Small intestine (tissue), 16 donors: ENCODE measurements at places on chromosomes 2 and 18. TPM values are rescaled to one million over a fixed set of nuclear protein-coding genes. Genes with fewer than 3 reads are reported as not detected.

DNA sequence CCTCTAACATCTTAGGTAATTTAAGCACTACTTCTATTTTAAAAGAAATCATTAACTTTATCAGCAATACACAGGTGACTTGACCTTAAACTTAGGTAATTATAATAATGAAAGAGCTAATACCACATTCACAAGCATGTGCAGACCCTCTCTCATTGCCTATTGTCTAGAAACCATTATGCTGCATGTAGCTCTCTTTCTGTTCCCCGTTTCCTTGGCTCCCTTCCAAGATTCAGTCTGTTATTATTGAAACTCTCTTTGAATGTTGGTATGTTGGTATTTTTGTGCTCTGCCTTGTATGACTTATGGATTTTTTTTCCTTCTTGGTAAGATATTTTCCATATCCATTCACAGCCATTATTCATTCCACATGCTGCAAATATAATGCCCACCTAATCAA, 201.2 kb downstream of the CDCA7 start:
- no peak overlapping the region for H3K27ac ChIP-seq
- peak; percentile 64 for DNase-seq
- no peaks in the 10 kb centered on the region for H3K27me3 ChIP-seq

DNA sequence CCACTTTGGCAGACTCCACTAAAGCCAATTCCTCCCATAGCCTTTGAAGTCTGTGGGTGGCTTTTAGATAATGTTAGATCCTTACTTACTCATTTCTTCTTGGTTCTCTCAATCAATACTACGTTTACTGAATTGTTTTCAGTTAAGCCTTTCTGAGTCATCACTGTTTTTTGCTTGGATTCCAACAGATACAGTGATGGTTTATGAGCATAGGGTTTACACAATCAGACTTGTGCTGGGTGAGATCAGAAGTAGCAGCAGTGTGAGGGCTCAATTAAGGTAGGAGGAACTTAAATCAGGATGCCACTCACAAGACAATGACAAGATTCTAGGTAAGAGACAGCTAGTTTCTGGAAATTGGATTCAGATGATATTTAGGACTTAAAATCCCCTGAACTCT, 297.7 kb upstream of the DOK6 start:
- no peak overlapping the region for H3K27ac ChIP-seq
- H3K4me1 ChIP-seq, result no peaks in the 10 kb centered on the region
- H3K36me3 ChIP-seq, result no peaks in the 10 kb centered on the region
- H3K4me3 ChIP-seq, result no peak overlapping the region
- H3K27me3 ChIP-seq, result no peaks in the 10 kb centered on the region

DNA sequence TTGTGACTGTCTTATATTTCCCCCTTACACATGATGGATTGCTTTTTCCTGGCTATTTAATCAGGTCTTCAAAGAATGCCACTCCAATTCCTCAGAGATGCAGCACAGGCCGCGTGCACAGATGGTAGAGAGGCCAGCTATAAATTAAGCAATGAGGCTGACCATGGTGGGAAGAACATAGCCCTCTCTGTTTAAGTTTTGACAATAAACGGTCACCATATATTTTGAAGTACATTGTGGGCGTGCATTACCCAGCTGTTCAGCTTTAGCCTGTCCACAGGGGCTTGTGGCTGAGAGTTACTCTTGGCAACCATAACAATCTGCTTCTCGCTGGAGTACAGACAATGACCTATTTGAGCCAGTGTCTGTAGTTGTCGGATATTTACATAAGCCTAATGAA, 730.8 kb downstream of the DCC start:
- H3K4me1 ChIP-seq, result no peaks in the 10 kb centered on the region
- no peak overlapping the region for H3K4me3 ChIP-seq
- no peak overlapping the region for H3K27ac ChIP-seq
- no peak for DNase-seq
- no peaks in the 10 kb centered on the region for H3K36me3 ChIP-seq

The ETAA1 gene
- polyA plus RNA-seq, result 3.2 TPM

GRCh38 chr18:61965311-61965710, 72.5 kb upstream of the RNF152 start:
- no peaks in the 10 kb centered on the region for H3K36me3 ChIP-seq
- DNase-seq, result no peak
- H3K27me3 ChIP-seq, result no peaks in the 10 kb centered on the region
- H3K27ac ChIP-seq, result no peak overlapping the region

GRCh38 chr2:221085341-221085900, 486.7 kb downstream of the EPHA4 start:
- H3K27ac ChIP-seq, result no peak overlapping the region
- DNase-seq, result no peak
- no peaks in the 10 kb centered on the region for H3K4me1 ChIP-seq
- no peaks in the 10 kb centered on the region for H3K36me3 ChIP-seq
- H3K27me3 ChIP-seq, result no peaks in the 10 kb centered on the region
- no peak overlapping the region for H3K4me3 ChIP-seq

The RIT2 gene
- polyA plus RNA-seq, result not detected

DNA sequence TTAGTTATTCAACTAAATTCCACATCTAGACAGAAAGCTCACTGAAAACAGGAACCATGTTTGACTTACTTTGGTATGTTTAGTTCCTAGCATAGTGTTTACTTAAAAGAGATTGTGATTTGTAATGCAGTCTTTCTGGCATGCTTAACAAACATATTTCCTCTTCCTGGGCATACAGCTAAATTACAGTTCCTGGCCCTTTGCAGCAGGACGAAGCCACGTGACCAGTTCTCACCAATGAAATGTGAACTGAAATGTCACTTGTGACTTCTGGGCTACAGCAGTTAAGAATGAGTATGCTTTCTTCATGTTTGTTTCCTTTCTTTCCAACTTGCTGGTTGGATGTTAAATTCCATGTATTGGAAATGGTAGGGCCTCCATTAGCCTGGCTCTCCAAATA, 330.5 kb downstream of the FIGN start:
- no peak overlapping the region for H3K4me3 ChIP-seq
- no peaks in the 10 kb centered on the region for H3K36me3 ChIP-seq
- no peaks in the 10 kb centered on the region for H3K27me3 ChIP-seq
- no peaks in the 10 kb centered on the region for H3K4me1 ChIP-seq
- DNase-seq, result no peak

- peak overlapping the region; percentile 14 for H3K4me3 ChIP-seq
- no peak overlapping the region for H3K27ac ChIP-seq
- peak; percentile 79 for DNase-seq
- no peaks in the 10 kb centered on the region for H3K36me3 ChIP-seq
- H3K27me3 ChIP-seq, result no peaks in the 10 kb centered on the region
Measured at GRCh38 chr2:230868947-230869913, 4.5 kb downstream of the ITM2C start.

DNA sequence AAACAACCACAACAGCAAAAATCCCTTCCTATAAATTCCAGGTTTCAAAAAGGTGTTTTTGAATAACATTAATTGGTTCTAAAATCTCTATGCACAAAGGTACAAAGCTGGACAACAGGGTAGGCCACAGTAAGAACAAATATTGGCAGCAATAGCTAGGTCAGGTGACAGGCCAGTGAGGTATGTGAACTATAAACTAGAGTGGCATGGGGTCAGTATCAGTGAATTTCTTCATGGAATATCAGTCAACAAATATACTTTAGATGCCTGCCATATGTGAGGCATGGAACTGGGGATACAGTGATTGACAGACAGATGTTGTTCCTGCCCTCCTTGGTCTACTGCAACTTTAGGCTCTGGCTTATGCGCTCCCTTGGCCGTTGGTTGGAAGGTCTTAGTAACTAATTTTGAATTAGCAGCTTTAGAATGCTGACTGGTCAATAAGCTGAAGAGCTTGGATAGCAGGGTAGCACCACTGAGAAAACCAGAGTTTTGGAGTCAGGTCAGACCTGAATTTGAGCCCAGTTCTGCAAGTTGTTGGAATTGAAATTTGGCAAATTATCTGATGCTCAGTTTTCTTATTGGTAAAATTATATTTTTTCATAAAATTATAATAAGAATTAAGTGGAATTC, 2.3 kb upstream of the EPC2 start:
- H3K4me1 ChIP-seq, result peaks cover 6% of the 10 kb centered on the region
- no peak for DNase-seq
- H3K27me3 ChIP-seq, result no peaks in the 10 kb centered on the region
- no peaks in the 10 kb centered on the region for H3K36me3 ChIP-seq
- H3K4me3 ChIP-seq, result no peak overlapping the region
- no peak overlapping the region for H3K27ac ChIP-seq

The GALNT14 gene
- polyA plus RNA-seq, result not detected

DNA sequence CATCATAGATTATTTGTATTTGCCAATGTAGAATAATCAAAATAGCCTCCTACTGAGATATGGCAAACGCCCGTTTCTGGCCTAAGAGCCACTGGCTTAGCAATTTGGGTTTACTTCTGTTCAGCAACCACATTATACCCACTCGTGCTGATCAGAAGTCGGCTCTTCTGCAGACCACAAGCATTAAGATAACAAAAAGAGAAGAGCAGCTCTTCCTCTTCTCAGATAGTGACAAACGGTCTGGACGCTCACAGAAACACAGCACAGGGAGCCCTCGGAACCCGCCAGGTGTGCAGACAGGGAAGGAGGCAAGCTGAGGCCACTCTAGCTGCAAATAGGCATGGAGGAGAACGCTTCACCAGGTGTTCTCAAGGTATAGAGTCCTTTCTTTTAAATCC, 164.0 kb downstream of the HDAC4 start:
- no peak overlapping the region for H3K4me3 ChIP-seq
- H3K4me1 ChIP-seq, result no peaks in the 10 kb centered on the region
- H3K27me3 ChIP-seq, result no peaks in the 10 kb centered on the region
- no peak for DNase-seq
- no peak overlapping the region for H3K27ac ChIP-seq

The ABCG5 gene
- 2.3 TPM for polyA plus RNA-seq

GRCh38 chr2:203691149-203691548, 15.3 kb upstream of the CD28 start:
- no peak overlapping the region for H3K4me3 ChIP-seq
- no peaks in the 10 kb centered on the region for H3K27me3 ChIP-seq
- peaks cover 8% of the 10 kb centered on the region for H3K4me1 ChIP-seq
- no peak overlapping the region for H3K27ac ChIP-seq
- H3K36me3 ChIP-seq, result no peaks in the 10 kb centered on the region

DNA sequence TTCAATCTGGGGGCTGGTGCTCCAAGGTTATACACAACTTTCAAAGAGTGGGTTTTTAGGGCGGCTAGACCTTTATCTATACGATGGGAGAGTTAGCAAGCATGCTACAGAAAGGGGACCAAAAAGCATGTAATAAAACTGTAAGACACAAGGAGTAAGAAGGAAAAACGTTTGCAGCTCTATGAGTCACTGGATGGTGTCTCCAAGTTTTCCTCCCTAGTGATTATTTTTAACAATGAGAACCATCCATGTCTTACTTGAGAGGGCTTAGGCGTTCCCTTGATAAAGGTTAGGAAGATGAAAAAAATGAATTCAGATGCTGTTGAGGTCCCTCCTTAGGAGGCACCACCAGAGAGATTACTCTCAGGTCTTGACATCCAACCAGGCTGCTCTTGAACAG, 75.9 kb downstream of the HRH4 start:
- H3K36me3 ChIP-seq, result no peaks in the 10 kb centered on the region
- no peak for DNase-seq
- H3K27me3 ChIP-seq, result no peaks in the 10 kb centered on the region
- H3K27ac ChIP-seq, result no peak overlapping the region
- no peak overlapping the region for H3K4me3 ChIP-seq
- peaks cover 20% of the 10 kb centered on the region for H3K4me1 ChIP-seq

GRCh38 chr2:100886085-100886484, 66.1 kb downstream of the NPAS2 start:
- H3K27me3 ChIP-seq, result no peaks in the 10 kb centered on the region
- no peak for DNase-seq
- no peak overlapping the region for H3K4me3 ChIP-seq
- no peak overlapping the region for H3K27ac ChIP-seq

The ALPP gene
- not detected for polyA plus RNA-seq

DNA sequence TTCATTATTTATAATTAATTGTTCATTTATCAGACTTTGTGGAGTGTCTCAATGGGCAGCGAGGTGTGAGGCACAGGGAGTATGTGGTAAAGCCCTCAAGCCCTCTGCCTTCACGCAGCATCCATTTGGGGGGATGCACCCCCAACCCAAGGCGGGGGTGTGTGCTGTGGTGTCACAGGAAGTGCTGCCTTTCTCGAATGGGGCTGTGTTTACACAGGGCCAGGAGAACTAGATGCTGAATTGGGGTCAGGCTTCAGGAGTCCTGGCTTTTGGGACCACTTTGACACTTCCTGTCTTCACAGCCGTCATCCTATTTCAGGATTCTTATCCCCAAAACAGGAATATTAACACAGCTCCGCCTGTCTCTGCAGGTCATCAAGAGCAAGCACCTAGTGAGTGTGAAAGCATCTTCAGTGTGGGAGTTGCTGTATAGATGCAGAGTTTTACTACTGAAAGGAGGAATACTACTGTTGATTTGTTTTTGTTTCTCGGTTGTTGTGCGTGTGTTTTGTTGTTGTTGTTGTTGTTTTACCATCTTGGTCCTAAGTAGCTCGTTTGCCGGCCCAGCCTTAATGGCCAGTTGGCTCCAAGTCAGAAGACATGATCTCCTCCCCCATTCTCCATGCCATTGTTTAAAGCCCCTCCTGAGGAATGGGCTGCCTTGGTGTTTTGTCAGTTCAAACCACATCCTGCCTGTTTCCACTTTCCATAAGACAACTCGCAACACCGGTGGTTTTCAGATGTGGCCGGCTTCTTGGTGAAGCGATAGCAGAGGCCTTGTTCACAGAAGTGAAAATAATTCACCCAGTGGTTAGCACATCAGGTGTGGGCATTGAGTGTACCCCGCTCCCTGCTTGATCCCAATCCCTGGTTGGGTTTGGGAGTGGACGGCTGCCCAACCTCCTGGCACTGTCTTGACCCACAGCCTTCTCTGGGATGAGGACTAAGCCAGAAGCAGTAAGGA, 221.3 kb downstream of the BCL2 start:
- H3K27ac ChIP-seq, result no peak overlapping the region
- no peaks in the 10 kb centered on the region for H3K36me3 ChIP-seq
- peaks cover 35% of the 10 kb centered on the region for H3K4me1 ChIP-seq
- H3K27me3 ChIP-seq, result no peaks in the 10 kb centered on the region
- H3K4me3 ChIP-seq, result no peak overlapping the region

The DYSF gene
- polyA plus RNA-seq, result 4.5 TPM

The CYBRD1 gene
- polyA plus RNA-seq, result 305 TPM

- H3K27ac ChIP-seq, result no peak overlapping the region
- H3K27me3 ChIP-seq, result no peaks in the 10 kb centered on the region
- H3K4me3 ChIP-seq, result no peak overlapping the region
Measured at GRCh38 chr2:190912726-190913125, 32.1 kb downstream of the GLS start.

The CCDC74A gene
- 1.9 TPM for polyA plus RNA-seq

- no peak overlapping the region for H3K27ac ChIP-seq
- H3K4me3 ChIP-seq, result no peak overlapping the region
- H3K27me3 ChIP-seq, result peaks cover 8% of the 10 kb centered on the region
Measured at GRCh38 chr2:217151509-217152206, 291.8 kb upstream of the TNP1 start.

DNA sequence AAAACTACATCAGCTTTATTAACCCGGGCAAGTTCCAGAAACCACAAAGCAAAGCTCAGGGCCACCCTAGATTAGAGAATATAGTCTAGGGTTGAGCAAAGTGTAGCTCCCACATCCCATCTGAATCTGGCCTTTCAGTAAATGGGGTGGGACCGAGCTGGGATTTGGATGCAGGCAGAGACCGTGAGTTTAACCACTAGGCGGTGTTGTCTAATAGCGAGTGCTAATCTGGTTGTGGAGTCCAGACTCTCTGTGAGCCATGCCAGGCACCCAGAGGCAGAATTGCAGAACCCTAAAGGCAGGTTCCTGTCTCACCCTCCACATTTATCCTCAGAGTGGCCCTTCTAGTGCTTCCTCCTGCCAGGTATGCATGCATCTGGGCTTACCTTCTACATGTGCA, 435.9 kb downstream of the TSN start:
- H3K27me3 ChIP-seq, result no peaks in the 10 kb centered on the region
- peak; percentile 38 for DNase-seq
- H3K27ac ChIP-seq, result no peak overlapping the region
- H3K36me3 ChIP-seq, result no peaks in the 10 kb centered on the region
- H3K4me3 ChIP-seq, result no peak overlapping the region
